ENCODE measurements at places on chromosomes 13 and 19. TPM values are rescaled to one million over a fixed set of nuclear protein-coding genes. Genes with fewer than 3 reads are reported as not detected.

Gene ZNF491
- polyA plus RNA-seq = 1.2 TPM

Gene PABPC3
- polyA plus RNA-seq = 0.03 TPM

Gene SIGLEC5
- not detected for polyA plus RNA-seq

Gene ZNF471
- 2.3 TPM for polyA plus RNA-seq

Gene TGFBR3L
- 0.76 TPM for polyA plus RNA-seq

Gene A1BG
- 4.4 TPM for polyA plus RNA-seq
